Activated T-cell treated with anti-CD3 and anti-CD28 coated beads, Interleukin-2, amount 50 U/mL, for 4 hours (primary cell): ENCODE measurements at places on chromosomes 5 and 9.

GRCh38 chr5:95918421-95919006, 43.1 kb downstream of the ELL2 start:
- DNase-seq: no peak

GRCh38 chr9:7169717-7170389, 412.1 kb downstream of the KDM4C start:
- no peak for DNase-seq

- DNase-seq: no peak
Measured at GRCh38 chr5:11792621-11793020, 111.6 kb downstream of the CTNND2 start.

GRCh38 chr5:151618907-151619306, 27.8 kb upstream of the FAT2 start:
- DNase-seq: no peak

- DNase-seq: no peak
Measured at GRCh38 chr5:149667084-149667828, 62.9 kb upstream of the PPARGC1B start.

GRCh38 chr5:62732677-62733121, 154.1 kb downstream of the LRRC70 start:
- DNase-seq: no peak

DNA sequence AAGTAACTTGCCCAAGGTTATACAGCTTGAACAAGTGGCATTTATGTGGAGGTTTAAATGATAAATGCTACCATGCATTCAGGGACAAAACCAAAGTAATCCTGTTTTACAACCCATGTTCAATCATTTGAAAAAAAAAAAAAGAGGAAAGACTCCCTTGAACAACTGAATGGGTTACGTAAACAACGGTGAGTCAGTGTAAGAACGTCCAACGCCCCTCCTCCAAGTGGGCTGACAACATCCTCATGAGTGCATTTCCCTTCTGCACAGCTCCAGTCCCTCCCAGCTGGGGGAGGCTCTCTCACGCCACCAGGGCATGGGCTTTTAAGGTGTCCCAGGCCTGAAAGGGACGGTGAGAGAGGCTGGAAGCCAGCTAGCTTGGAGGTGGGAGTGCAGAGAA, 90.0 kb downstream of the PRRT1B start:
- DNase-seq: peak; percentile 71

DNA sequence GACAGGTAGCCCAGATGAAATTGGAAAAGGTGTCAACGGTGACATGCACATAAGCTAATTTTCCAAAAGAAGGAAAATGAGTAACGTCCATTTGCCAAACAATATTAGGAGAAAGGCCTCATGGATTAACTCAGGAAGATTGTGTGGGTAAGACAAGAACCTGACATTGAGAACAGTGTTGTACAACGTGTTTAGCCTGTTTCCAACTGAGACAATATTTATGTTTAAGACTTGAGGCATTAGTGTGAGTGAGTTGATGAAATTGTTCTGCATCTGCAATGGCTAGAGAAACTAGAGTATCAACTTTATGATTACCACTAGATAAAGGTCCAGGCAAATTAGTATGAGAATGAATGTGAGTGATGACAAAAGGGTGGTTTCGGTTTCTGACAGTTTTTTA, 191.3 kb upstream of the RAI14 start:
- no peak for DNase-seq

GRCh38 chr5:131129306-131129705, 35.8 kb downstream of the HINT1 start:
- DNase-seq: no peak

DNA sequence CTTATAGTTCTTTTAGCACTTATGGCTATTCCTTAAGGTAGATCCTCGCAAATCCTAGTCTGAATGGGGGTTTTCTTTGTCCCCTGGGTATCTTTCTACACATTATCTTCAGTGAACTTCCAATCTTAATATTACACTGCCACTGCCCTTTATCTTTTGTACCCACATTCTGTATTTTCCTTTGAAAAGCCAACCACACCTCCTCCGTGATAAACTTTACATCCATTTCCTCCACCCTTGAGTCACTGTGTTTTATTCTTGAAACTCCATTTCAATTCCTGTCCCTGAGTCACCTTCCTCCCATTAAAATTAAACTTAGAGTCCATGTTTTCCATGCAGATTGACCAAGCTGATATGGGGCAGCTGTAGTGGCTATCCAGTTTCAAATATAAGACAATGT, 43.2 kb upstream of the RICTOR start:
- no peak for DNase-seq

DNA sequence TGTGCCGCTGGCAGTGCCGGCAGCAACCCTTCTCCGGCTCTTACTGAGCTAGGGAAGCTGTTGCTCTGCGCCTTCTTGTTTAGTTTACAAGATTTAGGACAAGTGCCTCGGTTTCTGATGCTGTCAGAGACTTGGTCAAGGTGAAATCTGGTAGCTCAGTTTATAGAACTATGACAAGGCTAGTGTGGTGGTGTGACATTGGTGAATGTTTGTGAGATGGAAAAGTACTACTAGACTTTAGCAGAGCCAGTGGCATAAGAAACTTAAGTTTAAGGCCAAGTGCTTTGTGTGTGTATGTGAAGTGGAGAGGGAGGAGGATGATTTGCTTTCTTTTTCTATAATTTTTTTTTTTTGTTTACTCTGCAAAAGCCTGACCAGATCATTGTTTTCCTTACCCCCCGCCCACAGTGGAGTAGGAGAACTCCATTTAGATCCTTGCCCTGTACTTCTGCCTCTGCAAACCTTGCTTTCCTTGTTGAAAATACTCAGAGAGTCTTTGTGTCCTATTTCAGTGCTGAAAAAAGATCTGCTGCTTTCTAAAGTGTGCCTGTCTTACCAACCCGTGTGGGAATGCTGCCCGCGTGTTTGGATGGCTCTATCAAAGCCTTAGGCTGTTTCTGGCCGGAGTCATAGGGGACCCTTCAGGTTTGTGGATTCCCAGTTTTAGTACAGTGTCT, 75.9 kb downstream of the TRIO start:
- no peak for DNase-seq

- no peak for DNase-seq
Measured at GRCh38 chr5:100313657-100314056, 221.5 kb upstream of the FAM174A start.

- DNase-seq: no peak
Measured at GRCh38 chr5:74469234-74469994, 171.1 kb downstream of the ENC1 start.

- DNase-seq: no peak
Measured at GRCh38 chr9:108780942-108781734, 74.6 kb downstream of the ACTL7B start.

DNA sequence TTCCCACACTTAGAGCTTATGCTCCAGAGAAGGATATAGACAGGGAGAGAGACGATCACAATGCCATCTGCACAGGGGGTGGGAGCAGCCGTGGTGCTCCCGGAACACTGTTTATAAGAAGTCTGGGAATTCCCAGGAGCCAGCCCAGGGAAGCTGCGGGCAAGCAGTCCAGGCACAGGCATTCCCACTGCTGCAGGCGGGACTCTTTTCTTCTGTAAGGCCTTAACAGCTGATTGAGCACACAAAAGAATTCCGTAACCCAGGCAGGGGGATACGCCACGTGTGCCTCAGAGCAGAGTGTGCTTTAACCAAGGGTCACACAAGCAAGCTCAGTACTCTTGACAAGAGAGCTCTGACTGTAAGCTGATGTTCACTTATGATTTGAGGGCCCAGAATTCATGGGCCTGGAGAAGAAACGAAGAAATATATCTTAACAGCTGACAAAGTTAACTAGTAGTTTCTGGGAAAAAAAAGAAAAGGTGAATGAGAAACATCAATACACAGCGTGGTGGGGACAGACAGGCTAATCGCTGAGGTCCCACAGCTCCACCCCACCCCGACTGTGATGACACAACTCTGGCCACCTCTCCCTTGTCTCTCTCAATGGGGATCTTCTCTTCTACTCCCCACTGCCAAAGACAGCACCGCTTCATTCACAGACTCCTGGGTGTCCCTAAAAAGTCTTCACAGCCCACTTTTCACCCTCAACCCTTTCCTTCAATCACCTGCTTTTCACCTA, 85.9 kb upstream of the SIMC1 start:
- no peak for DNase-seq

DNA sequence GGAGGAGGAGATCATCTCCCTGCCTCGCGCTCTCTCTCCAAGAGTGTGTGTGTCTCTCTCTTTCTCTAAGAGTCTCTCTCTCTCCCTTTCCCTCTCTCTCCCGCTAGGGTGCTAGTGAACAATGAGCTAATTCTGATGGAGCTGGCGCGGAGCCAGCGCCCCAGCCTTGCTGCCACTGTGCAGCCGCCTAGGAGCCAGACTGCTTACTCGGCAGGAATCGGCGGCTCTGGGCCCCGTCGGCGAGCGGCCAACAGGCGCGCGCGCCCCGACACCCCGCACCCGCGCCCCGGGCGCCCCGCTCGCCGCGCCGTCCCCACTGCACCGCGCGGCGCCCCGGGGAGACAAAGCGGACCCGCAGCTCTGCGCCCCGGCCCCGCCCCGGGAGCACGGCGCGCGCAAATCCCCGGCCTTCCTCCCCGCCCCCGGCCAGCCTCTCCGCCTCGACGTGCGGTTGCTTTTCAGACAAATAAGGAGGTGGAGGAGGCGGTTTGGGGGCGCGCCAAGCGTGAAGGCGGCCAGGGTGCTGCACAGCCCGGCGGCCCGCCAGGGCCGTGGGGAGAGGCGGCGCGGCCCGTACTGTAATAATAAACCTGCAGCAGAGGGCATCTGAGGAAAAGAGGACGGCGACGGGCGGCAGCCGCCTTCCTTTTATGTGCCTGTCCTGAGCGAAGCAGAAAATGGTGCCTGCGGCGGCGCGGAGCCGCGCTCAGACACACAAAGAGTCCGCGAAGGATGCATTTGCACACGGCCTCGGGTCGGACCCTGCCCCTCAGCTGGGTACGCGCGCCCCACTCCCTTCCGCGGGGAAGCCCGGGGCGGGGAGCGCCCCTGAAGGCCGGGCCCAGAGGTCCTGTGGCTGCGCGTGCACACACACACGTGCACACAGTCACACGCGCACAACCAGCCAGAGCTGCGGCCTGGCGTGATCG, 625 bp upstream of the NREP start:
- DNase-seq: peak; percentile 70

- no peak for DNase-seq
Measured at GRCh38 chr9:110007477-110008270, 200.3 kb downstream of the C9orf152 start.

DNA sequence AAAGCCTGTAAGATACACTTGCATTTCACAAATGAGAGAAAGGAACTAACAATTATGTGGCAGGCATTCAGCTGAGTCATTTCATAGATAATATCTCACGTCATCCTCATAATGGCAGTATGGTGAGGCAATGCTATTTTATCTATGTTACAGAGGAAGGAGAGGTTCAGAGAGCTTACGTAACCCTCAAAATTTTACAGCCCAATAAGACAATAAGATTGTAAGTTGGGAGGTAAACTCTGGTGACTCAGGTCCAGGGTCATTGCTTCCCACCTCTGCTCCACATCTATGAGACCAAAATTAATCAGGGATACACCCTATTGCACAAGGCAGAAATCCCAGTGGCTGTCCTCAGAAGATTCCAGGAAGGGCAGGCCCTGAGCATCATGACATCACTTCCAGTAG, 309.7 kb downstream of the NSG2 start:
- no peak for DNase-seq
